Breast epithelium (tissue), 4 donors: ENCODE measurements at places on chromosomes 6 and 20. TPM values are rescaled to one million over a fixed set of nuclear protein-coding genes. Genes with fewer than 3 reads are reported as not detected.

The DYNLT2 gene
- total RNA-seq, result 2.6 TPM

The KHDC1 gene
- 0.32 TPM for total RNA-seq

The WASF1 gene
- total RNA-seq, result 12.3 TPM

The PSORS1C1 gene
- total RNA-seq, result 1.9 TPM

The CCDC170 gene
- 9.8 TPM for total RNA-seq

The RXRB gene
- total RNA-seq, result 27.5 TPM

The GJA10 gene
- not detected for total RNA-seq

The TULP4 gene
- total RNA-seq, result 104 TPM

The ECT2L gene
- total RNA-seq, result 0.33 TPM

The BCL2L1 gene
- total RNA-seq, result 124 TPM

The CDH4 gene
- total RNA-seq, result not detected

The GPX6 gene
- total RNA-seq, result not detected

The RBM39 gene
- total RNA-seq, result 527 TPM

The HLA-DRA gene
- total RNA-seq, result 238 TPM

The BPIFA1 gene
- not detected for total RNA-seq

The SPDEF gene
- 0.48 TPM for total RNA-seq

The CCN6 gene
- total RNA-seq, result not detected

The PTCHD4 gene
- 1.9 TPM for total RNA-seq

The TMEM244 gene
- total RNA-seq, result not detected

The CCN5 gene
- total RNA-seq, result 16.1 TPM

The RNF182 gene
- total RNA-seq, result 0.80 TPM

The PDE10A gene
- total RNA-seq, result 2.7 TPM

The CST3 gene
- total RNA-seq, result 1,982 TPM

The ADGRG6 gene
- total RNA-seq, result 29.6 TPM

The DNAH8 gene
- not detected for total RNA-seq

The SNAP25 gene
- total RNA-seq, result 1.6 TPM

The CLPSL2 gene
- total RNA-seq, result not detected

The PAK5 gene
- total RNA-seq, result 0.66 TPM

The C20orf202 gene
- 0.33 TPM for total RNA-seq

The ARMH2 gene
- not detected for total RNA-seq

The PDYN gene
- not detected for total RNA-seq

The SLC29A1 gene
- 140 TPM for total RNA-seq

The FRK gene
- total RNA-seq, result 10.5 TPM

The FAM83B gene
- total RNA-seq, result 0.16 TPM

The SAMD10 gene
- total RNA-seq, result 0.96 TPM

The TRDN gene
- not detected for total RNA-seq

The HAO1 gene
- total RNA-seq, result not detected

The ACOT13 gene
- 8.2 TPM for total RNA-seq
